ENCODE measurements at places on chromosomes 16 and 17. TPM values are rescaled to one million over a fixed set of nuclear protein-coding genes. Genes with fewer than 3 reads are reported as not detected.

The RNU2-1 gene
- total RNA-seq: not detected

The PLA2G10 gene
- not detected for total RNA-seq

The CFAP119 gene
- 4.8 TPM for total RNA-seq

The FSCN2 gene
- not detected for total RNA-seq

The TBC1D3K gene
- not detected for total RNA-seq

The ABCA5 gene
- total RNA-seq: 4.6 TPM

The VASN gene
- total RNA-seq: 160 TPM

The CACNG4 gene
- not detected for total RNA-seq

The LPO gene
- not detected for total RNA-seq

The SLC35G6 gene
- total RNA-seq: not detected
